ENCODE measurements at places on chromosomes 11 and 22.

GRCh38 chr11:87465716-87466115, 428.0 kb downstream of the TMEM135 start:
- no peak for DNase-seq

DNA sequence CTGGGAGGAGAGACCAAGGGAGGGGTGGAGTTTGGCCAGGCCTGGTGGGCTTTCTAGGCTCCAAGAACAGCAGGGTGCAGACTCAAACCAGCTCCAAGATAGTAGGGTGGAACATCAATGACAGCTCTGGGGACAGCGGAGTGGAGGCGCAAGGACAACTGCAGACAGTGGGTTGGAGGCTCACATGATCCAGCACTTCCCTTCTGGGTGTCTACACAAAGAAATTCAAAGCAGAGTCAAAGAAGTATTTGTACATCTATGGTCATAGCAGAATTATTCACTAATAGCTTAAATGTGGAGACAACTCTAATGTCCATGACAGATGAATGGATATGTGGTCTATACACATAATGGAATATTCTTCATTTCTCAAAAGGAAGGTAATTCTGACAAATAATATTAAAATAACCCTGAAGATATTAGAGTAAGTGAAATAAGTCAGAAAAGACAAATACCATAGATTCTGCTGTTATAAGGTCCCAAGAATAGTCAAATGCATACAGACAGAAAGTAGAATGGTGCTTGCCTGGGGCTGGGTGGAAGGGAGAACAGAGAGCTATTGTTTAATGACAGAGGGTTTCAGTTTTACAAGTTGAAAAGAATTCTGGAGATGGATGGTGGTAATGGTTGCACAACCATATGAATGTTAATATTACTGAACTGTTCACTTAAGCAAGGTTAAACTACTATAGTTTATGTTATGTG, 5.5 kb upstream of the GAB4 start:
- DNase-seq, result no peak

GRCh38 chr11:73160005-73160760, 18.1 kb upstream of the FCHSD2 start:
- no peak for DNase-seq

GRCh38 chr11:77421041-77421723, 52.7 kb downstream of the PAK1 start:
- DNase-seq, result no peak

GRCh38 chr11:122778148-122778547, 60.2 kb upstream of the CRTAM start:
- no peak for DNase-seq

DNA sequence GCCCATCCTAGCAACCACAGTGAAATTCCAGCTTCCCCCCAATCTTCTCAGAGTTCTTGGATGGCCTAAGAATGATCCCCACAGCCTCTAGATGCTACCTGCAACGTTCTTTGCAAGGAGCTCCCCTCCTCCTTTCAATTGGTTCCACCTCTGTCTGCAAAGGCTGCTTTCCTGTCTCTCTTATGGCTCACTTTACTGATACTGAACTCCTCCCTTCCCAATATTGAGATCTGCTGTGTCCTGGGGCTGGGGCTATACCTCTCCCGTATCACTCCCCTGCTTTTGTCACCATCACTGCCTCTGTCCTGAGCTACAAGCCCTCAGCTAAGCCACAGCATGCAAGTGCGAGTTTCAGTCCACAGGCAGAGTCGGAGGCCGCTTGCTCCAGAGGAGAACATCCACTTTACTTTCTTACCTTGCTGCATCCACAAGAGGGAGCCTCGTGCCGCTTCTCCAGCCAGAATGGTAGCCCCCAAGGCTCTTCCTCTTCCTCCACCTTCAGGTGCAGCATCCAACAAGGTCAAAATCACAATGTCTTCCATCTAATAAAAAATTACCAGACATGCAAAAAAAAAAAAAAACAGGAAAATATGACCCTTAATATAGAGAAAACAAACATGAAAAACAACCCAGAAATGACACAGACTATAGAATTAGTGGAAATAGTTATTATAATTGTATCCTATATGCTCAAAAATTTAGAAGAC, 48.6 kb upstream of the TMEM45B start:
- no peak for DNase-seq

Data from right hindlimb (tissue), 1 donor.